ENCODE measurements at places on chromosomes 5 and 9. TPM values are rescaled to one million over a fixed set of nuclear protein-coding genes. Genes with fewer than 3 reads are reported as not detected.

Gene PAXX
- polyA plus RNA-seq: 14.6 TPM

- DNase-seq: no peak
- H3K4me3 ChIP-seq: no peak overlapping the region
- no peaks in the 10 kb centered on the region for H3K27me3 ChIP-seq
- H3K4me1 ChIP-seq: peaks cover 7% of the 10 kb centered on the region
- no peaks in the 10 kb centered on the region for H3K36me3 ChIP-seq
Measured at GRCh38 chr5:38473008-38473407, 83.4 kb downstream of the LIFR start.

DNA sequence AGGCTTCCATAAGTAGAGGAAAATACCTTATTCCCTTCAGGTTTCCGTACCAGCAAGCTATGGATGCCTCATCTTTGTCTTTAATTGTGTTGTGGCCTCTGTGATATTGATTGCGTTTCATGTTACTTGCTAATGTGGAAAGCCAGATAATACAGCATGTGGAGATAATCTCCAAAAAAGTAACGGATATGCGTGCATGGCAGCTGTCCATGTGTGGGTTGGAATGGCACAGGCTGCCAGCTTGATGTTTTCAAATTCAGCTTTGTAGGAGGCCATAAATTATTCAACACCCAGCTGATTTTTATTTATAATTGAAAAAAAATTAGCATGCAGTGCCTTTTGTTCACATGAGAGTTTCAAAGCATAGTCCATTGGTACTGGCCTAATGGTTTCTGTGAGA, 144.9 kb downstream of the GIN1 start:
- H3K27me3 ChIP-seq: no peaks in the 10 kb centered on the region
- no peak overlapping the region for H3K27ac ChIP-seq
- peaks cover 1% of the 10 kb centered on the region for H3K36me3 ChIP-seq
- H3K4me3 ChIP-seq: no peak overlapping the region
- H3K4me1 ChIP-seq: no peaks in the 10 kb centered on the region

DNA sequence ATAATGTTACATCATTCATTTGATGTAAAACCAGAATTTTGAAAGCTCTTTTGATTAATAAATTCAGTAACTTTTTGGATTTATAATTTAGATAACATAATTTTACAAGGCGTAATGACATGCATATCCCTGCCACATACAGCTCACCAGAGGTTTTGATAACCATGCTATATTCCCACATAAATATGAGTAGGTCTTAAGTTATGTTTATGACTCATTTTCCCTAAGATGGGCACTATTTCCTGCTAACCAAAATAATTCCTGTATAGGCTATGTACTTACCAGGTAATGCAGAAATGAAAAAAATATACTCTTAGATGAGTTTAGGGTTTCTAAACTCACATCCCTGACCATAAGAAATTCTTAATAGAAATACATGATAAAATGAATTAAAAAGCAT, 93.9 kb upstream of the EDIL3 start:
- no peaks in the 10 kb centered on the region for H3K27me3 ChIP-seq
- no peaks in the 10 kb centered on the region for H3K4me1 ChIP-seq
- H3K4me3 ChIP-seq: no peak overlapping the region
- DNase-seq: peak; percentile 1
- no peaks in the 10 kb centered on the region for H3K36me3 ChIP-seq

DNA sequence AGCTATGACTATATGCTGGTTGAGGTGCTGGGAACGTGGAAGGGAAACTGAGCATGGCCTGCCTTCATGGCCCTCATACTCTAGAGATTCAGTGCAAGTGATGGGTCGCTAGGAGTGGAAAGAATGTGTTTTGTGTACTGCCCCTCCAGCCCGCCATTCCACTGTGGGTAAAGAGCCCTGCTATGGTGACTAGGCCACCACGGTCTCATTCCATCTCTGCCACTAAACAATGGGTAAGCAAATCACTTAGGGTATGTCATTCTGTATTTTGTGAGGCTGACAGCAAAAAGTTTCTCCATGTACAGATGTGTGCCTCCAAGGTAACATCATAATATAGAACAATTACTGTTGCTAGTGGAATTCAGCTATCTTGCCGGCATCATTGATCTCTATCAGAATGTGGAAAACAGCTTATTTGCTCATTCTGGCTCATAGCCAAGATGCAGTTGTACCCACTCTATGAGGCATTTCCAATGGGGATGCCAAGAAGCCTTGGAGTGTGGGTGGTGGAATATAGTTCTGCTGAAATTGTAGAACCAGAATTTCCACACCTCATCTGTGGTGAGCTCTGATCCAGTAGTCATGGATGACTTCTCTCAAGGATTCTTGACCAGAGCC, 12.5 kb downstream of the SMARCA2 start:
- DNase-seq: no peak
- no peaks in the 10 kb centered on the region for H3K36me3 ChIP-seq
- H3K4me1 ChIP-seq: no peaks in the 10 kb centered on the region
- H3K27ac ChIP-seq: no peak overlapping the region
- H3K27me3 ChIP-seq: no peaks in the 10 kb centered on the region
- H3K4me3 ChIP-seq: no peak overlapping the region

DNA sequence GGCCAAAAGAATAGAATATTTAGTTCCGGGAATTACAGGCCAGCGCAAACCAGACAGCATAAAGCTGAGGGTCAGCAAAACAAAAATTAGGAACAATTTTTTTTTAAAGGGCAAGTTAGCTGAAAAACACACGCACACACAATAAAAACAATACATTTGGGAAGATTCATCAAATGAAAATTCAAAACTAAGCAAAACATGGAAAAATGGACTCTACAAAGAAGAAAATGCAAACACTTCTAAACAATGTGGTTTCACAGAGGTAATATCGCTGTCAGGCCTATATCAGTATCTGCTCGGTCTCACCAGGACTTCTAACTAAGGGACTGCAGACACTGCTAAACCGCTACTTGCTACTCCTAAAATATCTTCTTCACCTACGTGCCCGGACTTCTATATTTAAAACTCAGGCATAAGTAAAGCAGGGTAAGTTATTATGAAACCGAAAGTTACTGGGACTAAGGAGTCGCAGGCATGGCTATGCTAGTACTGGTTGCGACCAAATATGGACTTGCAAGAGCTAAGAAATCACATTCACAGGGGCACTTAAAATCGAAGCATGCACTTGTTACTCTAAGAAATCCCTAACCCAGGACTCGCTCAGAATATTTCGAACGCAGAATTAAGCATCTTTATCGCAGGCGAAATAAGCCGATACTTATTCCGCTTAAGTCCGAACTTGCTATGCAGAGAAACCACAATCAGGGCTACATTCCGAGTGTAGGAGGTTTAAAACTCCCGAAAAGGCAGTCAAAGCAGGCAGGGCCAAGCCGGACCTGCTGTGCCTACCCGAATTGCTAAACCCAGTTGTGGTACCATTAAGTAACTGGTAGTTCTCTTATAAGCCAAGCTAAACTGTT, 2.3 kb downstream of the ANXA2R start:
- peaks cover 29% of the 10 kb centered on the region for H3K4me1 ChIP-seq
- H3K4me3 ChIP-seq: peak overlapping the region; percentile 72
- DNase-seq: no peak
- H3K36me3 ChIP-seq: no peaks in the 10 kb centered on the region
- H3K27me3 ChIP-seq: no peaks in the 10 kb centered on the region

All from keratinocyte (primary cell).